ENCODE measurements at places on chromosomes 2 and 18.

DNA sequence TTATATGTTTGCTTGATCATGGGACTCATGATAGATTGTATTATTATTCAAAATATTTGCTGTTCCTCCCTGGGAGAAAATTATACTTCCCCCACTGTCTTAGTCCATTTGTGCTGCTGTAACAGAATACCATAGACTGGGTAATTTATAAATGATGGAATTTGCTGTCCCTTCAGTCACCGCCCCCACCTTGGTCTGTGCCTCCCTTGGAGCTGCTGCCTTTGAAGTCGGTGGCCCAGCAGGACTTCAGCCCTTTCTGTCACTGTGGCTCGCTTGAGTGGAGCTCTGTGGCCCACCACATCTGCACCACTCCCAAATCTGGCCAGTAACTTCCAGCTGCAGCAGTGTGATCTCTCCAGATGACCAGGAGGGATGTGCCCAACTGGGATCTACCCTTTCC lies 200.8 kb downstream of the AGPS start:
- DNase-seq, result no peak

DNA sequence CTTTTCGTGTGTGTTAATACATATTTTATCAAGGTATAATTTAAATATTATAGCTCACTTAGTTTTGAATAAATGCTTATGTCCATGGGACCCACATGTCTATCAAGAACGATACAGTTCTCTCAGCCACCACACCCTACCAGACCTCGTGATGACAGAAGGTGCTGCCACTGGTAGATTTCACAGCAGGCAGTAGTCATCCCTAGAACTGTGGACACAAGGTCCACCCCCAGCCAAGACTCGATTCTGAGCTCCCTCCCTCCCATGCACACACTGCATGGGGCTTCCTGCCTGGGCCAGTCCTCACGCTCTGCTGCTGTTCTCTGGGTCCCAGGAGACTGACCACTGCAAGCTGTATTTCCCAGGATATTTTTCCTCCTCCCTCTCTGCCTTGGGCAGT lies 26.5 kb upstream of the CREB1 start:
- peak; percentile 56 for DNase-seq

GRCh38 chr2:61014763-61015162 lies 2.8 kb upstream of the PEX13 start:
- DNase-seq, result no peak

DNA sequence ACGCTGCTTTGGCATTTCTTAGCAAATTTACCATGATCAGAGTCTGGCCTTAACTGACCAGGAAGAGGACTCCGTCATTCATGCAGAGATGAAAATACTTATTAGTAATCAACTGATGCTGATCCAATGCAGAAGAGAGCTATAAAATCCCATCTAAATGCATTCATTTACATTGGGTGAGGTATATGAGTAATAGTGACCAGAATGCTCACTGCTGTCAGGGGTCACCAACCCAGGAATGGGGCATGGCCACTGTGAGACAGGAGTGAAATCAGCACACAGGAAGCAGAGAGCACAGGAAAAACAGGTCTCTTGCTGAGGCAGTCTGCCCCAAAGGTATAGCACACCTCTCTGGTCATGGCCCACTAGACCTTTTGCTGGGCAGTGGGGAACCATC lies 68.1 kb upstream of the TMEM247 start:
- DNase-seq, result no peak

DNA sequence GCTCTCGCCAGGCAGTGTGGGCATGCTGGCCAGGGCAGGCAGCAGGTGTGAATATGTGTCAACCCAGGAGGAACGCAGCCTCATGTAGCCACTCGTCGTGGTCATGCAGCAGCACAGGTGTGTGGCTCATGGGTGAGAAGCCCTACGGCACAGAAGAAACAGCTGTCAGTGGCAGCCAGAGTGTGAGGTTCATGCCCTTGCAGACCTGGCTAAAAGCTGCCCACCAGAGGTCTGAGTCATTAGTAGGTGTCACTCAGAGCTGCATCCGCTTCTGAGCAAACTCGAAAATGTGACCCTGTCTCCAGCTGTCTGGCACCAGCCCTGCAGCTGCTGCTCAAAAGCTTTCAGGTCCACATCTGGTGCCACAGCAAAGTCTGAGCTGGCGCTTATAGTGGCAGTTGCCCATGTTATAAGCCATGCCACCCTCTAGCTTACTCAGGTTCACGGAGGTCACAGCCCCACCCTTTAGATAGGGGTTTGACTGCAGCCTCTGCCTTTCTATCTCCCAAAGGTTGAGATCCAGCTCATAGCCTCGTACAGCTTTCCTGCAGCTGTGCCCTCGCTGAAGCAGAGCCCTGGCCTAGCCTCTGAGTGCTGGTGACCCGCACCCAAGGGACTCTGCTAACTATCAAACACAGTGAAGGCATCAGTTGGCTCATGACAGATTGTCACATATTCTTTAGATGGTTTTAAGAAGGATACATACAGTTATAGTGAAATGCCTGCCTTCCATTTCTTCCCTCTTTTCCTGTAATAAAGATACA lies 195.0 kb downstream of the CCDC102B start:
- DNase-seq, result no peak

- DNase-seq, result peak; percentile 68
These were observed 18.7 kb upstream of the COLEC12 start for GRCh38 chr18:519019-519879.

DNA sequence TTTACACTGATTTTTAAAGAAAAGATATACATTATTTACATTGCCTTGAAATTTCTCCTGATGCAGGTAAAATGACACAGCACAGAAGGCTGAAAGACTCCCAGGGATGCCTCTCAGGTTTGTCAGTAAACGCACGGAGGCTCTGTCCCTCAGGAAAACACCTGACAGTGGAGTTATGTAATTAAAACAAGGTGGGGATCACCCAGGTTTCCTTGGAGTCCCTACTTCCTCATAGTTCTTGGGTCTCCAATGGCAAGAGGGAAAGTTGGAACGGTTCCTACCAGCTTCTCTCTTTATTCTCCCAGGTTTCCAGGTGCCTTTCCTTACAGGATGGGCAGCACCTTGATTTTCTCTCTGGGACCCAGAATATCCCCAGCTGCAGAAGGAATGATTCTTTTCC lies 654.8 kb downstream of the SLC4A3 start:
- no peak for DNase-seq

- no peak for DNase-seq
These were observed 20.4 kb downstream of the PLA2R1 start for GRCh38 chr2:160042054-160042453.

- no peak for DNase-seq
These were observed 92.4 kb upstream of the ITGA6 start for GRCh38 chr2:172334988-172335387.

DNA sequence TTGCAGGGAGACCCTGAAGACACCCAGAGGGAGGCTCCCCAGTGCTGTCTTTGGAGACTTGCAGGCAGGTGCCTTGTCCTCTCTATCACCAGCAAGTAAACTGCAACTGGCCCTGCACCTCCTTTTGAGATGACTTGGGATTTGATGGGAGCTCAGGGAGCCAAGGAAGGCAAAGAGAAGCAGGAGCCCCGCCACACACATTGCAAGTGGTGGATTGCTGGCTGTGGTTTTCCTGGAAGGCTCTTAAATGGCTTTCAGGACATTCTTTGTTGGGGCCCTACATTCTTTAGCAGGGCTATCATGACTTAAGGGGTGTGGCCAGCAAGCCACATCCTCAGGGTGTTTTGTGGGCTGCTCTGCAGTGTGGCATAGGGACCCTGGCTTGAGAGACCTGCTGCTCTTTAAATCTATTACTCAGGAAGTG lies 39.9 kb upstream of the CDC42EP3 start:
- DNase-seq, result no peak

- DNase-seq, result no peak
These were observed 4.8 kb downstream of the CTDSP1 start for GRCh38 chr2:218404351-218405085.

- DNase-seq, result peak; percentile 60
These were observed 87.2 kb downstream of the UXS1 start for GRCh38 chr2:106106622-106107508.
